A549 treated with CpdA at 1 μM for 4 hours (cell line): ENCODE measurements at places on chromosomes 3 and 15. TPM values are rescaled to one million over a fixed set of nuclear protein-coding genes. Genes with fewer than 3 reads are reported as not detected.

Gene PLA2G4F
- not detected in 5 replicates for total RNA-seq

Gene CPLX3
- not detected in 5 replicates for total RNA-seq

Gene LDHAL6B
- not detected in 5 replicates for total RNA-seq

Gene FBXW12
- not detected in 5 replicates for total RNA-seq

Gene CCR3
- not detected in 5 replicates for total RNA-seq

Gene SCG3
- total RNA-seq = 0.05 TPM in 1 of 5 replicates, not detected in the others

Gene OR4F6
- not detected in 5 replicates for total RNA-seq
